Mononuclear cell (primary cell): ENCODE measurements at places on chromosomes 2 and 18. TPM values are rescaled to one million over a fixed set of nuclear protein-coding genes. Genes with fewer than 3 reads are reported as not detected.

Gene CD207
- 0.10 TPM for total RNA-seq

Gene GKN2
- total RNA-seq: not detected

Gene LRRTM1
- not detected for total RNA-seq

Gene LIPG
- not detected for total RNA-seq
